Vagina (tissue), 2 donors: ENCODE measurements at places on chromosomes 4 and X.

- no peak for DNase-seq
Observed at GRCh38 chr4:33080275-33080674, 2360.1 kb downstream of the PCDH7 start.

DNA sequence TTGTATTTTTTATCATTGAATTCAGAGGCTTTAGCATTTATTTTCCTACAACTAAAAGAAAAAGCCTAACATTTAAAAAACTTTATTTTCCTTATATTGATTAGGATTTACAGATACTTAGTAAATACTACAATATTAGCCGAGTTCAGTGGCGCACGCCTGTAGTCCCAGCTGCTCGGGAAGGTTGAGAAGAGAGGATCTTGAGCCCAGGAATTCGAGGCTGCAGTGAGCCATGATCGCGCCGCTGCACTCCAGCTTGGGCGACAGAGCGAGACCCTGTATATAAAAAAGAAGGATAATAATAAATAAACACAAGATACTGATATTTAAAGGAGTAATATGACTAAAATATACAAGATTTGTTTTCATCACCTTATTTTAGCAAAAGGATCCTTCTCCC, 681 bp upstream of the UPF3B start:
- no peak for DNase-seq

DNA sequence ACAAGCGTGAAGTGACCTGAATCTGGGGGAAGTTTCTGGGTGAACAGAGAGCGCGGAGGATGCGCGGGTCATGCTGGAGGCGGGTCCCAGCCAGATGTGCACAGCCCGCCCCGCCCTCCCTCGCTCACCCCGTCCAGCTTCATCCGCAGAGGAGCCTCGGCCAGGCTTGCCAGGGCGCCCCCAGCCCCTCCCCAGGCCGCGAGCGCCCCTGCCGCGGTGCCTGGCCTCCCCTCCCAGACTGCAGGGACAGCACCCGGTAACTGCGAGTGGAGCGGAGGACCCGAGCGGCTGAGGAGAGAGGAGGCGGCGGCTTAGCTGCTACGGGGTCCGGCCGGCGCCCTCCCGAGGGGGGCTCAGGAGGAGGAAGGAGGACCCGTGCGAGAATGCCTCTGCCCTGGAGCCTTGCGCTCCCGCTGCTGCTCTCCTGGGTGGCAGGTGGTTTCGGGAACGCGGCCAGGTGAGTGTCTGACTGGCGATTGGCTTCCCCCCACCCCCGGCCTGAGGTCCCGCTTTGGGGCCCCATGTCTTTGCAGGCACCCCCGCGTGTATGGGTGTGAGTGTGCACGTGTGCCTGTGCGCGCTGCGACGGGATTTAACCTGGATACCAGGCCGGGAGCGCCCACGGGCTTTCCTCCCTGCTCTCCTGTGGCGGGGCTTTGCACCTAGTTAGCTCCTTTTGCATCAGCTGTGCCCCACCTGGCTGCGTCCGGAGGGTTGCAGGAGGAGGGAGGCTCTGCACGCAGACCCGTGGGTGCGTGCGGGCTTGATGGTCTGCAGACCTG, at the start of gene EGFL6:
TSS of gene EGFL6 (plus strand) at position 123 of the 782 bp plus-strand sequence. CDS start at position 384, 261 bp downstream.
- DNase-seq, result no peak

- DNase-seq, result no peak
Observed at GRCh38 chrX:68196939-68197791, 236.1 kb downstream of the OPHN1 start.

DNA sequence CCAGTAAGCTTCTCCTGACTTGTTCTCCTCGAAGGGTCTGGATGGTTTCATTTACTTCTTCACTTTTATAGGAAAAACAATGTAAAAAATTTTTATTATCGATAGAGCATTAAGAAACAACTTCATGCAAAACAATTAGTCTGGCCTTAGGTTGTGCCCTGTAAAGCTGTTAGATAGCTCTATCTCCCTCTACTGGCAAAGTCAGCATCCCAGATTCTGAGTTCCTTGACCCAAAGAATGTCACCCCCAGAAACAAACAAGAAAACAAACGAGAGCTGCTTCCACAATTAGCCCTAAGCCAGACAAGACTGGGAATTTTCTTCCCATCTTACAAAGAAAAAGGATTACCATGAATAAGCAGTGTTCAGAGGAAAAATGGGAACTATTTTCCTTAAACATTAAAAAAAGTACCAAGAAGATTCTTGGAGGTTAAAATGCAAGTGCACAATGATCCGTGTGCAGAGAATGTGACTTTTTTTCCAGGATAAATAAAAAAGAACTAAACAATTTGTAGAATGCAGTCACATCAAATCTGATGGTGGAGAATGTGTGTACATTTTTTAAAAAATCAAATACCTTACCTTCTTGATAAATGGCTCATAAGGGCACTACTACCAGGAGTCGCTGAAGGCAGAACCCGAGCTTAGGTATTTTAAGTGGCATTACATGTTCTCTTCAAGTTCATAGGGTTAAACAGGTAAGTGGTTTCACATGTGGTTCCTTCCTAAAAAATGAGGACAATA, 293.2 kb downstream of the FBXO8 start:
- DNase-seq, result no peak
